ENCODE measurements at places on chromosomes 4 and X.

DNA sequence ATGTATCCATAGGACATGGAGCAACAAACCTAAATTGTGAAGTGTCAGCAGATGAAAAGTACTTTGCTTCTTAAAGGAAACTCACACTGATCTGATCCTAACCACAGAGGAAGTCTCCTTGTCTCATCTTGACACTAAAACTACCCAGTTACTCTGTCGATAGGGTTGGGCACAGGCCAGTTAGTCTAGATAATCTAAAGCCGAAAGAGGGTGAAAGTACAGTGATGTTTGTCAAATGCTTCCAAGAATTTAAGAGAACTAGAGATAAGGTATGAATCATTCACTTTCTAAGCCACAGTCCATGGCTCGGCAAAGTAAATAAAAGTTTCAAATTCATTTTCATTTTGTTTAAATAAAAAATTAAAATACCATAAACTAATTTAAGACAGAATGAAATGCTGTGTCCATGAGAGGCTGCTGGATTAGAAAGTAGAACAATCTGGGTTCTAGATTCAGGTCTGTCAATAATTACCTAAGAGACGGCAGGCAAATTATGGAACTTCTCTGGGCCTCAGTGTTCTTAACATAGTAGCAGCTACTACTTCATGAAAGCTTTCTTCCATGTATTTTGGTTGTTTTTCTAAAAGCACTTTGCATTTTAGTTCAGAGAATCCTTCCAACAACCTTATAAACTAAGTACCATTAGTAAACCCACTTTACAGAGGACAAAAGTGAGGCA lies 176.7 kb downstream of the LDB2 start:
- DNase-seq: no peak

DNA sequence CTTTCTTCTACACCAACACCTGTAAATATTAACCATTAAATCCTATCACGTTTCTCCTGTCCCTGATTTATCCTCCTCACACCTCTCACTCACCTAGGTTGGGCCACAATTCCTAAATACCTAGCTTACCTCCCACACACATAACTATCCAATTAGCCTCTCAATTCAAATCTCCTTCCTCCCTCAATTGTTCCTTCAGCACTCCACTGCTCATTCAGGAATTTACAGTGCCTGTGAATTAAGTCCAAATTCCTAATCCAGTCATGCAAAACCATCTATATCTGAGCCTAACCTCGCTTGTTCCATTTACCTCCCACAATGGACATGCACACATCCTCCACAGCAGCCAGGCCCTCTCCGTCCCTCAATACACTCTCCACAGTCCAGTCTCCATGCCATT lies 17.5 kb downstream of the ANXA5 start:
- DNase-seq: no peak

GRCh38 chr4:90128961-90129495 lies 1.8 kb downstream of the CCSER1 start:
- DNase-seq: no peak

DNA sequence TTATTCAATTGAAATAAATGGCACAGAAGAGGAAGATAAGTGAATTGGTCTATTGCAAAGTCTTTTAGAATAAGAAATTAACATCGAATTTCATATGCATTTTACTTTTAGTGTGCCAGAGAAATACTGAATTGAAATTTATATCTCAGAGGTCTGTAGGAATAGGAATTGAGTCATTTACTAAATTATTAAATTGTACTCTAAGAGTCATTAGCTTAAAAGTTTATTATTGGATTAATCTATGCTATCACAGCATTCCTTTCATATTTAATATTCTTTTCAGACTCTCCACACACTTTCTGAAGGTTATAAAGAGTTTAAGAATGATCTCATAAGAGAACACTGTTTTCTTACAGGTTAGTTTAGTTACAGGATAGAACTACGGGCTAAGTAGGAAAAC lies 2711.5 kb downstream of the ARAP2 start:
- DNase-seq: no peak

GRCh38 chr4:184706453-184706852 lies 27.4 kb downstream of the CENPU start:
- DNase-seq: no peak

- DNase-seq: no peak
These were observed 35.9 kb upstream of the PAPSS1 start for GRCh38 chr4:107755841-107756356.

- no peak for DNase-seq
These were observed 278.4 kb downstream of the IL15 start for GRCh38 chr4:141914746-141915145.

DNA sequence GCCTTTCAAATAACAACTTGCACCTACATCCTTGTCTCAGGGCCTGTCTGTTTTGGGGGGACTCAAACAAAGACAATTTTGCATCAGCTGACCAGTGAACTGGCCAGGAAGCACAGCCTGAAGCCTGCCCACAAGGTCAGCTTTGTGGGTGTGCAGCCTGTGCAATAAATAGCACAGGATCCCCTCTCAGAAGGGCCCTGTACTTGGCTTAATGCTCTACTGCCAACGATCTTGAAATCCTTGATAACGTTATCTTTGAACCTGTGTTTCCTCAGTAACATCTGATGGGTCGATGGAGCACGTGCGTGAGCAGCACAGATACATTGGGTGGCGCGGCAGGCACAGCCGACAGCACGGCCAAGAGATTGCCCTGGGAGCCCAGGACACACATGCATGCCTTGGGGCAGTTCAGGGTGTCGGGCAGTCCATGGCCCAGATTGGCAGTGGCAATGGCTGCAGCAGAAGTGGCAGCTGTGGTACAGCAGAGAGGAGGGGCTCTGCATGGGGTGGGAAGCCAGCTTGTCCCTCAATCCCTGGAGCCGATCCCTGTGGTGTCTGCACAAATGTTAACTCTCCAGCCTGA lies 58.8 kb upstream of the ATP6AP2 start:
- no peak for DNase-seq

DNA sequence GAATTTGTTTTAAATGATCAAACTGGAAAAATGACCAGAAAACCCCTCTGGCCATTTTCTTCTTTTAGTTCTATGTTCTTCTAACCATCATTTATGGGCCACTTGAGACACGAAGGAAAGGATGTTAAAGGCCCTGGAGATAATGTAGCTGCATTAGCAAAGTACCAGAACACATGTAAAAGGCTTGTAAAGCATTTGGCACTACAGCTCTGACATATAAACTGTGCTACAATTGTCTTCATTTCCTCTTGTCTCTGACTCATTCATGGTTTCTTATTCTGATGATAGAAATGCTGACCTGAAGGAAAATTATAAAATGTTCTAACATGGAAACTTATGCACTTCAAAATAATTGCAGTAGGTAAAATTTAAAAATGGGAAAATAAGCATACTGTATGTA lies 388.7 kb downstream of the FAT4 start:
- no peak for DNase-seq
